ENCODE measurements at places on chromosomes 5 and 9.

DNA sequence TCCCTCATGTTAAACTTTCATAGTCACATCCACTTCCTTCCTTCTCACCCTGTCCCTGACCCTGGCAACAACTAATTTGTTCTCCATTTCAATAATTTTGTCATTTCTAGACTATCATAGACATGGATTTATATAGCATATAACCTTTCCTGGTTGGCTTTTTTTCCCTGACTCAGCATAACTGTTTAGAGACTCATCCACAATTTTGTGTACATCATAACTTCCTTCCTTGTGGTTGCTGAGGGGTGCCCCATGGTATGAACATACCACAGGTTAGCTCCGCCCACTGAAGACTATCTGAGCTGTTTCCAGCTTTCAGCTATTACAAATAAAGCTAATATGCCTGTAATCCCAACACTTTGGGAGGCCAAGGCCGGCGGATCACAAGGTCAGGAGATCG is 137.3 kb downstream of the PHF2 start:
- no peak for DNase-seq

- no peak for DNase-seq
Measured at GRCh38 chr5:143026380-143026779, 256.2 kb downstream of the ARHGAP26 start.

DNA sequence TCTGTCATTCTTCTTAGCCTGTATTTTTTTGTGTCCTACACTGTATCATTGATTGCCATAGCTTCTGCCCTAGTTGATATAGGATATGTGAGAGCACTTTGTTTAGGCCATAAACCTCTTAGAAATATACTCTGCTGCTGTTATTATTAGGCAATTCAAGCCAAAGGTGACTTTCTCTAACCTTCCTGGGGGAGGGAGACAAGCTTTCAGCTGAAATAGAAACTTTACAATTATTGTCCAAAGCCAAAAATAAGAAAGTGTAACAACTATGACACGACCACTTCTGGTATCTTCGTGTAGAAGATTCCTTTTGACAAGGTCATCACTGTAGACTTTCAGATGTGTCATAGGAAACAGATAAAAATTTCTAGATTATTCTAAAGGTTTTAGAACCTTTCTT is 12.2 kb upstream of the CSNK1A1 start:
- DNase-seq, result no peak

DNA sequence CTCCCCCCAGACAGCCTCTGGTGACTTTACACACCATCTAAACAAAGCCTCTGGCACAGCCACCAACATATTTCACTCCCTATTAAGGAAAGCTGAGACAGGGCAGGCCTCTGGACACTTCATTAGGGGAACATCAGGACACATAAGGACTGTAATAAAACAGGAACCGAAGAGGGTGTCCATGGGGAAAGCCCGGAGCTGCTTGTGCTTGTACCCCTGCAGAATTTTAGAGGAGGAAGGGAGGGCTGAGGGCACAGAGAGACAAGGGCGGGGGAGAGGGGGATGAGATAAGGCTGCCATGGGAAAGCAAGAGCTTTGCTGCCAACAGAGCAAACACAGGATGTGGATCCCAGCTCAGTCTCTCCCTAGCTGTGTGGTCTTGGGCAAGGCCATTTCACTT is 138.4 kb downstream of the ASTN2 start:
- no peak for DNase-seq

DNA sequence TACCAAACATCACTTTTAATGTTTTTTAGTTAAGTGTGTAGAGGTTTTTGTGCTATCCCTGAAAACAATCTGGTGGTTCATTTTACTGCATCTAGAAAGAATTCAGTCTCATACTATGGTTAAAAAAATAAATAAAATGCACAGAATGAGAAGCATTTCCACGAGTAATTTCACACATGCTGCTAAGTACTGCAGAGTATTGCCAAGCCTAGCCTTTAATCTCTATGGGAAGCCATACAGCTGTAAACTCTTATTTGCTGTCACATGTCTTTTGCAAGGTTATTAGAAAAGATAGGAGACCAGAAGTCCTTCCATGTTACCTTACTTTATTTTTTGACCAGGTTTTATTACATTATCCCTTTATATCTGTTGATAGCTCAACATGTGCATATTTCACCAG is 37.6 kb upstream of the MAN2A1 start:
- no peak for DNase-seq

- no peak for DNase-seq
Measured at GRCh38 chr9:93475108-93475507, 21.7 kb upstream of the FAM120AOS start.
